ENCODE measurements at places on chromosomes 7 and 10.

GRCh38 chr7:8549046-8549445, 115.6 kb downstream of the NXPH1 start:
- no peak for DNase-seq

- DNase-seq: no peak
Observed at GRCh38 chr7:42448901-42449300, 211.9 kb upstream of the GLI3 start.

- no peak for DNase-seq
Observed at GRCh38 chr10:3460420-3461128, 288.0 kb upstream of the PITRM1 start.

- DNase-seq: no peak
Observed at GRCh38 chr7:117338020-117338419, 15.2 kb upstream of the WNT2 start.

DNA sequence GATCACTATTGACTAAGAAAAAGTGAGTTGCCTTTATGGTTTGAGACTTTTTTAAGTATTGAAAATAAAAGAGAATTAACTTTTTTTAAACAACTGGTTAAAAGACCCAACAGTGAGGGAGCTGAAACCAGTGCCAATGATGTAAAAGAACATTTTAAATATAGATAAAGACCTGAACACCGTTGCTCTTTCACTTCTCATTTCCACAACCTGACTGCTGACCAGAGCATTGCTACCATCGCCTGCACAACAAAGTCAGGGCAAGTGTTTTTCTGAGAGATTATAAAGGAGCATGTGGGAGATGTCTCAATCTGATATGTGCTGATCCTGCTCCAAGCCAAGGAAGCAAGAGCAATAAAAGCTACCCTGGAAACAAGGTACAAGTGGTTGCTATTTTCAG, 34.7 kb downstream of the IMMP2L start:
- DNase-seq: no peak

DNA sequence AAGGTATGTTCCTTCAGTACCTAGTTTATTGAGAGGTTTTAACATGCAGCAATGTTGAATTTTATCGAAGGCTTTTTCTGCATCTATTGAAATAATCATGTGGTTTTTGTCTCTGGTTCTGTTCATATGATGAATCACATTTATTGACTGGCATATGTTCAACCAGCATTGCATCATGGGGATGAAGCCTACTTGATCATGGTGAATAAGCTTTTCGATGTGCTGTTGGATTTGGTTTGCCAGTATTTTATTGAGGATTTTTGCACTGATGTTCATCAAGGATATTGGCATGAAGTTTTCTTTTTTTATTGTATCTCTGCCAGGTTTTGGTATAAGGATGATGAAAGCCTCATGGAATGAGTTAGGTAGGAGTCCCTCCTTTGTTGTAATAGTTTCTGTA, 204.0 kb upstream of the GNAI1 start:
- no peak for DNase-seq

- no peak for DNase-seq
Observed at GRCh38 chr7:27972276-27972675, 208.3 kb downstream of the JAZF1 start.

GRCh38 chr10:98321186-98321780, 53.3 kb upstream of the LOXL4 start:
- peak; percentile 77 for DNase-seq

- DNase-seq: no peak
Observed at GRCh38 chr10:43136995-43137716, 1.1 kb upstream of the CSGALNACT2 start.

Measured in GM23338 (cell line).